Muscle of arm (tissue), 14 donors: ENCODE measurements at places on chromosomes 11 and 22.

DNA sequence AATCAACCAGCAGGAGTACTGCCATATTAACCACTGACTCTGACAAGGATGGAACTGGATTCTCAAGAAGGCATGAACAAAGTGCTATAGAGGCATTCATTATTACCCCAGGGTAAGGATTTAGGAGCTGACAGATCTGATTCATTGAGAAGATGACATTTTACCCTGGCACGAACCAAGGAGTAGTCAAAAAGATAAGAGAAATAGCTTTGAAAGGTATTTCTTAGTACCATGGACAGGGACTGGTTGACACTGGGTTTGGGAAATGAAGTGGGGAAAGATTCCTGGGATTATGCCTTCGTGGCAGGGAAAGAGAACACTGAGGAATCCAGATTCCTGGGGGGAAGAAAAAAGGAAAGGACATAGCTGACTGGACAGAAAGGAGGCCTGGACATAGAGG lies 5.1 kb upstream of the SAAL1 start:
- DNase-seq, result no peak

GRCh38 chr11:115247361-115247760 lies 256.9 kb downstream of the CADM1 start:
- DNase-seq, result no peak

- DNase-seq, result no peak
Measured at GRCh38 chr11:104075706-104076105, 39.3 kb downstream of the DDI1 start.

GRCh38 chr11:119730789-119731386 lies 1.9 kb upstream of the NECTIN1 start:
- no peak for DNase-seq

DNA sequence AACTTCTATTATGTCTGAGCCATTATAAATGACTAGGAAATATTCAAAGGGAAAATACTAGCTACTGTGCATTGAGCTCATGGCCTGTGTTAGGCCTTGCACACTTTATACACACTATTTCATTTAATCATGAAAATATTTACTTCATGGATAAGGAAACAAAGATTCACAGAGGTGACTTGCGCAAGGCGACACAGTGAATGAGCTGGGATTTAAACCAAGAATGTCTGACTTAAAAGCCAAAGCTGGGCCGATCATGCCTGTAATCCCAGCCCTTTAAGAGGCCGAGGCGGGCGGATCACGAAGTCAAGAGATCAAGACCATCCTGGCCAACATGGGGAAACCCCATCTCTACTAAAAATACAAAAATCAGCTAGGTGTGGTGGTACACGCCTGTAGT lies 231.5 kb downstream of the MIAT start:
- no peak for DNase-seq

- no peak for DNase-seq
Measured at GRCh38 chr11:124762105-124762623, at the start of gene ESAM. TSS of gene ESAM (minus strand) at chr11:124762290. CDS start at chr11:124762154, 136 bp downstream.

DNA sequence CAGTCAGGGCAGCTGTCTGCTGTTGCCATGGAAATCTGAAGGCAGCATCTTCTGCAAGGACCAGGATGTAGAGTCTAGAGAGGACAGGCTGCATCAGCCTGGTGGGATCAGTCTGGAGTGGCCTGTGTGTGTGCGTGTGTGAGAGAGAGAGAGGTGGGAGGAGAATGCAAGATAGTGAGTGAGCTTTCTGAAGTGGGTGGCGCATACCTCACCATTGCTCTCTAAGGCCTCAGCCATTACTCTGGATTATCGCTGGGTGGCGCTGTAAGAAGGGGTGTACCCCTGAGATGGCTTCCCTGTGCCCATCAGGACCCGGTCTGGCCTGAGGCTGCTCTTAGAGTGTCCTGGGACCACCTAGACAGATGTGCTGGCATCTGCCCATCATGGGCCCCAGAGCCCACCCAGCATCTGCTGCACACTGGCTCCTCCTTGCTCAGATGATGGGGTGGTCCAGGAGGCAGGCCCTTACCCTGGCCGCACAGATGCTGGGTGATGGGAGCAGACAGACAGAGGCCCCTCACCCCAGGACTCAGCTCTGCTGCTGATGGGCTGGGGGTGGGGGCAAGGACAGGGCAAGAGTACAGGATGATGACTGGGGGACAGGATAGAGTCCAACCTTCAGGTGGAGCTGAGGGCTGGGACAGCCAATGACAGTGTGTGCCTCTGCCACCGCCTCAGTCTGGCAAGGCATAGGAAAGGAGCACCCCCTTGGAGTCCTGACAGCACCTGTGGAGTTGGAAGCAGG lies 25.7 kb upstream of the TUB start:
- DNase-seq, result no peak

GRCh38 chr11:73216465-73216864 lies 1.6 kb upstream of the P2RY2 start:
- DNase-seq, result no peak

DNA sequence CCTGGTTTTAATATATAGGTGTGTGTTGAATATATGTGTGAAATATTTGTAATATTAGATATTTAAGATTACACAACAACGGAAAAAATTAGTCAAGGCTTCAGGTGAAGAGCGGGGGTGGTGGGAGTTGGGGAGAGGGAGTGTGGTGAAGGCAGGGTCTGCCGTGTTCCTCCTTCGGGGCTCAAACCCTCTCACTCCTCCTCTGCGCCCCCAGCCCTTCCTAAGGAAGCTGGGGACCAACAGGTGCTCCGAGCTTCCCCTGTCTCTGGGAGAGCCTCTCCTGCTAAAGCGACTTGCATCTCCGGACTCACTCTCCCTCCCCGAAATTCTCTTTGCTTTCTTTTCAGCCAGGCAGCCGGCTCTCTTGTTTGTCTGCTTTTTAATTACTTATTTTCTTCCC lies 960 bp upstream of the CADM1 start:
- no peak for DNase-seq

DNA sequence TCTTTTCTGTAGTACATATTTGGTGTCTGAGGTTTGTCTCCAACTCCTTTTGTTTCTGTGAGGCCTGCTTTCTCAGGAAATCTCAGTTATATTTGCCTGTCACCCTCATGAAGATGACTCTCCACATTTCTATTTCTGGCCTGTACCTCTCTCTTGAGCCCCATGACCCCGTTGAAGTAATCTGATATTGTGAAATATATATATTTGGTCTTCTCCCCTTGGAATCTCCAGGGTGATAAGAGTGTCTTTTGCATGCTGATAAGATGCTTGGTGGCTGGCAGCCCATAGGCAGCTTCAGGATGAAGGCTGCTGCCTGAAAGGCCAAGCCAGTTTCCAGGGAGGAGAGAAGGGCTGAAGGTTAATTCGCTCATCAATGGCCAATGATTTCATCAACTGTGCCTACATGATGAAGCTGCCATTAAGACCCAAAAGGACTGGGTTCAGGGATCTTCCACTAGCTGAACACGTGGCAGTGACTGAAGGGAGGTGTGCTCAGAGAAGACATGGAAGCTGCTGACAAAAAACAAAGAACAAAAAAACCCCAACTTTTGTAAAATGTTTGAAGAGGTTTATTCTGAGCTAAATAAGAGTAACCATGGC lies 67.4 kb downstream of the MICAL2 start:
- DNase-seq, result no peak

DNA sequence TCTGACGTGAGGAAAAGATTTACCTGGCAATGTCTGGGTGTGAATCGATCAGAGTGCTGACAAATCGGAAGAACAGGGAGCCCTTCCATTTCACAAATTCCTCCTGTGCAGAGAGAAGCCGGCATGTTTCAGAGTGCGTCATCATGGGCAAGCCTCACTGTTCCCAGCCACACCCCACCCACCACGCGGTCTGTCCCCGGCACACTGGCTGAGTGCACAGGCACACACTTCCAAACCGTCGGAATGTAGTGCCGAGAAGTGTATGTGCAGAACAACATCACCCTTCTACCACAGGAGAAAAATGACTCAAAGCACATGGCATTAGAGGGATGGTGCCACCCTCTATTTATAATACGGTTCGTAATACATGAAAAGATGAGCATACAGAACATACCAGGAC lies 47.5 kb downstream of the NCAPD3 start:
- no peak for DNase-seq

GRCh38 chr22:25406510-25407210 lies 157.8 kb upstream of the GRK3 start:
- no peak for DNase-seq

DNA sequence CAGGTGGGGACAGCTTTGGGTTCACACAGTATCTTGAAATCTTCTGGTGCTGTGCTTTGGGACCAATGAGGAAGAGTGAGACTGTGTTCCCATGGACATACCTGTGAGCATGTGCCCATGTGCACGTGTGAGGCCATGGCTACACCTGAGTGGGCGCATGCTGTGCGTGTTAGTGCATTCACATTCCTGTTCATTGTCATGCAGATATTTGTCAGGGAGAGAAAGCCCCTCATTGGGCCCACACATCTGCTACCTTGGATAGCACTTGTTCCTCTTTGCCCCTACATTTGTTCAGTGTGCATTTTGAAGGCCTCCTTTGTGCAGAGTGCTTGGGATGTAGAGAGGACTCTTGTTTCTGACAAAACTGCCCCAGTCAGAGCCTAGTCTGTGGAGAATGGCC lies 154.3 kb upstream of the E2F8 start:
- no peak for DNase-seq

DNA sequence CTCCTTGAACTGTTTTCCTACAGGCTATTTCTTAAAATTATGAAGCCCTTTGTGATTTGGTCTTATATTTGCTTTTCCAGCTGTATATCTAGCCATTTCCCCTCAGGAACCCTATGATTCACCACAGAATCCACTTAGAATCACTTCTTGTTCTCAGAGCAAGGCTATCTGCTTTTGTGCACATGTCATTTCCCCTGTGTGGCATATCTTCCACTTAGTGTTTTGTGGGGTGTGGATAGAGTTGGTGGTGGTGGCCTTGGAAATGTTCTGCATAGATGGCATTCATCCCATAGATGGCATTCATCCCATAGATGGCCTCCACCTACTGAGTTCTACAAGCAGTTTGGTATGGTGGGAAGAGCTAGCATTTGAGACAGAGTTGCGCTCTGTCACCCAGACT lies 44.7 kb downstream of the SWAP70 start:
- DNase-seq, result no peak

GRCh38 chr11:66745356-66746235 lies 16.6 kb upstream of the SPTBN2 start:
- DNase-seq, result no peak

- no peak for DNase-seq
Measured at GRCh38 chr11:4054643-4055042, 40.0 kb upstream of the RRM1 start.

GRCh38 chr22:42177891-42178336 lies 47.3 kb upstream of the CYP2D6 start:
- no peak for DNase-seq

DNA sequence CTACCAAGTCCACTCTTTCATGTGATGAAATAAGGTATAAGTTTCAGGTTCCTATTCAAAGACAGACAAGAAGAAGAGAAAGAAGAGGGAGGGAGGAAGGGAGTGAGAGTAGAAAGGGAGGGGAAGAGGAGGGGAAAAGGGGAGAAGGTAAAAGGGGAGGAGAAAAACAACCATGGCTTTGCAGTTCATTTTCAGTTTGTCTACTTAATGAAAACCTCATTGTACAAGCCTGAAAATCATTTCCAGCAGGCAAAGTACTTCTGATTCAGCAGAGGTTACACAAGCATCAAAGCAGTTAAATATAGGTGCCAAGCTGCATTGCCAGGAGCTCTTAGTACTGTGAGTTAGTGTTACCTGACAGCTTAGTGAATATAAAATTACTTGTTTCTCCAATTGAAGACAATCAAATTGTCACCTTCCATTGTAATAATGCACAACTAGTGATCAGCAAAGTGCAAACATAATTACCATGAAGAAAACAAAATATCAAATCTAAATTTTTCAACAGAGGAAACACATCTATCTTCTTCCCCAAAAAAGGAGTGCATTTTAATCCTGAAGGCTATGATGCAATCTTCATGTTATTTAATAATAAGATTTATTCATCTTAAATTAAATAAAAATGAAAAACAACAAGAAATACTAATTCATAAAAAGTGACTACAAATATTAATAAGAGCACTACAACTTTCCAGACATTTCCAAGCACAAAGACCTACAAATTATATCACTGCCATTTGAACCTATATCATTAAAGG lies 8.2 kb downstream of the SOX6 start:
- DNase-seq, result peak; percentile 16

DNA sequence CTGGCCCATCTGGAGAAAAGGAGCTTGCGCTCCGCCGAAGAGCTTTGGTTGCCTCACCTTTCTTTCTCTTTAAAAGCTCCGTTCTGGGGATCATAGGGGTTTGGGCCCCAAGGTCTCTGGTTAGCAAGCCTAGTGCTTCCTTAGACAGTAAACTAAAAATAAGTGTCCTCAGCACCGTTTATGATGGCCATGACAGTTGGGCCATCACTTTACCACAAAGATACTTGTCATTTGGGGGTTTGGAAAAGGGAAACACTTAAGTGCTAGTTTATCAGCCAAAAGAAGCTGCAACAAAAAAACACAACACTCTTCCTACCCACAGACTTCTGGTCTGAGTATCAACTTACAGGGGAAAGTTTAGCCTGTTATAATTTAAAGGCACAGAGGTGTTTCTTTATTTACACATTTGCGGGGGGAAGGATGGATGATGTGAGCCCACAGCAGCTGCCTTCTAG lies 88.4 kb upstream of the CD44 start:
- no peak for DNase-seq

- no peak for DNase-seq
Measured at GRCh38 chr22:38730411-38730871, 24.7 kb downstream of the GTPBP1 start.

- no peak for DNase-seq
Measured at GRCh38 chr11:98060759-98061158, 960.0 kb upstream of the CNTN5 start.

DNA sequence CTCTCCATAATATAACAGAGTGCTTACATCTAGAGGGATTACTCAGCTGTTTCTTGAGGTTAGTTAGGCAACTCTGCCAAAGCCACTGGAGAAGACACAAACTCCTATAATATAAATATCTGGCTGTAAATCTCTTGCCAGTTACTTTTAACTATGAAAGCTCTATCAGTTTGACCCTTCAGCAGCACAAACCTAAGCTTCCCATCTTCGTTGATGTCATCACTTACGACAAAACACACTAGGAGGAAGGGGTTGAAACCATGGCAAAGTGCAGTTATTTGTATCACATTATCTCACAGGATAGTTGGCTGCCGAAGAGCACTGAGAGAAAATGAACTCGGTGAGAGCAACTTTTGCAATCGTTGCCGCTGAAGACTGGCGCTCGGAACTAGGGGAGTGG lies 922.1 kb downstream of the OPCML start:
- no peak for DNase-seq
